ENCODE measurements at places on chromosomes 1 and 21.

DNA sequence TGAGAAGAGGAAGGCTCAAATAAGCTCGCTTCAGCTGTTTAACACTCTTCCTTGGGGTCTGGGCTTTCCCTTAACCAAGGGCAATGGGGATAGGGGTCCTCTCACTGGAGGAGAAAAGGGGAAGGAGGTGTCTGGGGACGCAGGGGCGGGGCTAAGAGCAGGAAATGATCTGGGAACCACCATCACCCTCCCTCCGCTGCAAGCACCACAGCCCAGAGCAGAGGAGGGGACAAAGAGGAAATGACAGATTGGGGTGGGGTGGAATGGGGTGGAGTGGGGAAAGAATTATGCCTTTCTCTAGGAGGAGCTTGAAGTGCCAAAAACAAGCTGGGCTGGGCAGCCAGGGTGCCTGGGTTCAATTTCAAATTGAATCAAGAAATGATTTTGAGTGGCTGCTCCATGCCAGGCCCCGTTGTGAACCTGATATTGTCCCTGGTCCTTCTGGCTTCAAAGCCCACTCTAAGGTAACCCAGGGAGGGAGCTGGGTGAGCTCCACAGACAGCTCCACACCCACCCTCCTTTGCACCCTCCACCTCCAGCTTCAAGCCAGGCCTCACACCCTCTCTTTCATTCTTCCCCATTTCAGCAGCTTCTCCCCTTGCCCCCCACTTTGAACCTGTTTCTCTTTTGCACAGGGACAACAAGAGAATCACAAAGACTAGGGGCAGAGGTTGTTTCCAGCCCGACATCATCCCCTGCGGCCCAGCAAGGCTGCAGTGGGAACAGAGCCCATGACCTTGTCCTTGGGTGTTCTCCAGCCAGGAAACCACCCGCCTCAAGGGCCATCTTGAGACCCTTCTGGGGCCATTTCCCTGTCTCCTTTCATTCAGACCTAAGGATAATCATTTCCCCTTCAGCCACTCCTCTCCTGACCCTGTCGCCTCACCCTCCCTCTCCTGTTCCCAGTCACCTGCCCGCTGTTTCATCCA, 1.1 kb downstream of the ARHGAP30 start:
- peak; percentile 98 for DNase-seq

DNA sequence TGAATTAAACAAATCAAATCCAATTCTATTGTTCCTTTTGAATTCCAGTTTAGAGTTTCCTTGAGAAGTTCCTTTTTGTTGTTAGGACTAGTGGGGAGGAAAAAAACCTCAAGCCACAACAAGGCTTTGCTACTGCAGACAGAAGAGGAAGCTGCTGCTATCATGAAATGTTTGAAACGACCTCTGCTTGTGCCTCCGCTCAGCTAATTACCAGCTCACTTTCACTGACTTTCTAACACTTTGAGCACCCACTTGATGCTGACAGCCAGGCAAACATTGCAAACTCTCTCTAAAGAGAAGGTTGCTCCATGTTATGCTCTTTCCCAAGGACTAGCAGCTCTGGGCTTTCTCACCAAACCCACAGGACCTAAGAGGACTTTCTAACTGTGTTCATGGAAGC, 203.9 kb upstream of the PROX1 start:
- peak; percentile 34 for DNase-seq

- no peak for DNase-seq
Measured at GRCh38 chr1:23039308-23039826, 20.1 kb downstream of the KDM1A start.

DNA sequence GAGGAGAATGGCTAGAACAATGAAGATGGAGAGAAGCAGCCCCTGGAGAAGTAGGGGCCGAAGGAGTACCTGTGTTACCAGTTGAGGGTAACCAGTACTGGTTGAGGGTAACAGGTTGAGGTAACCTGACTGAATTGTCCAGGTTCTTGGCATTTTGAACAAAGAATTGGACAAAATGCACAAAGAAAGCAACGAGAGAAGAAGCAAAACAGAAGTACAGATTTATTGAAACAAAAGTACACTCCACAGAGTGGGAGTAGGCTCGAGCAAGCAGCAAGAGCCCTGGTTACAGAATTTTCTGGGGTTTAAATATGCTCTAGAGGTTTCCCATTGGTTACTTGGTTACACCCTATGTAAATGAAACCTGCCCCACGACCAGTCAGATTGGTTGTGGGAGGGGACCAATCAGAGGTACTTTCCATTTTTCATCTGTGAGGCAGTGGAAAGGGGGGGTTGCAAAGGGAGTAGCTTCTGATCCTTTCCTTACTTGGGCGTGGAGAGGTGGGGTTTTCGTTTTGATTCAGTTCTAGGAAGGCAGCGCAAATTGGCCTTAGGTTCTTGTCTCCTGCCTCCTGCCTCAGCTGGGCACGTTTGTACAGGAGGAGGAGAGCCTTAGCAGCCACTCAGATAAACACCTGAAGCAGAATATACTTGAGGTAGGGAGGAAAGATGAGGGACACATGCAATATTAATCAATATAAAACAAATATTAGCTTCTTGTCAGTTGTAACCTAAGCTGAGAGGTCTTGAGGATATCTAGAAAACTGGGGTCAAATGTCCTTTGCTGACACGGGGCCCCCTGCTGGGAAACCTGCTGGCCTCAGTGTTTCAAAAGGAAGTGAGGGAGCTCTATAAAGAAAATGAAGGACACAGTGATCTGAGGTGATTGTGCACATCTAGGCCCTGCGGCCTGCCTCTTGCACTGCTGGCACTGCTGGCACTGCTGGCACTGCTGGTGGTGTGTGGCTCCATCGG, 14.3 kb upstream of the LSM10 start:
- DNase-seq, result peak; percentile 78

GRCh38 chr1:21587602-21587953, 78.4 kb downstream of the ALPL start:
- DNase-seq, result no peak

- no peak for DNase-seq
Measured at GRCh38 chr1:220124542-220124941, 30.6 kb downstream of the IARS2 start.

- no peak for DNase-seq
Measured at GRCh38 chr1:99600782-99601181, 45.1 kb upstream of the PALMD start.

DNA sequence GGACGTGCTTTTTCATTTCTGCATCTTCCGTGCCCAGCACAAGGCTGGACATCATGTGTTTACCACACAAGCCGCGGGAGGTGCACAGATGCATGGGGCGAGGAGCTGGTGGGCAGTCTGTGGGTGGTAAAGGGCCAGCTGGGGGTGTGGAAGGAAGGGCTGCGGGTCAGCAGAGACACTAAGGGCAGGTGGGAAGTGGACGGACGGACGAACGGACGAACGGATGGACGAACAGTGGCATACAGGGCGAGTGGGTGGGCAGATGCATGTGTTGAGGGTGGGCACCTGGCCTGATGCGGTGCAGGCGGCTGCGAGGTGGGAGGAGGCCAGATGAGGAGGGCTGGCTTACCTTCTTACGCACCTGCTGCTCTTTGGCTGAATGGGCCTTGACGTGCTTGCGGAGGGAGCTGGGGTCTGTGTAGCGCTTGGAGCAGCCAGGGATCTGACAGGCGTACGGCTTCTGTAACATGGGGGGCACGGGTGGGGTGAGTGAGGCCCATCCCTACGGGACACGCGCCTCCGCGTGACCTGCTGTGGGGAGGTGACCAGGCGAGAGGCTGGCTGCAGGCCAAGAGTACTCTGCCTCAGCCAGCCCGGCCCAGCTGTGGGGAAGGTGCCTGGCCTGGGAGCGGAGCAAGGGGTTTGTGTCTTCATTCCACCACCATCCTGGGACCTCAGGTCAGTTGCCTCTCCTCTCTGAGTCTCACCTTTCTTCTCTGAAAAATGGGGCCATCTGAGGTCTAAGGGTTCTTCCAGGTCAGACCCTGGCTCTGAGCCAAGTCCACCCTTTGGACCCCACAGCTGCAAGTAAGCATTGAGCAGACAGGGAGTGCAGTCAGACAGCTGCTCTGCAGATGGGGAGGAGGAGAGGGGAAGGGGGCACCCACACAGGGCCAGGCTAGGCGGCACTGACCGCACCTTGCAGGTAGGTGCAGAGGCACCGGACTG, 65.5 kb downstream of the DMRTB1 start:
- no peak for DNase-seq

DNA sequence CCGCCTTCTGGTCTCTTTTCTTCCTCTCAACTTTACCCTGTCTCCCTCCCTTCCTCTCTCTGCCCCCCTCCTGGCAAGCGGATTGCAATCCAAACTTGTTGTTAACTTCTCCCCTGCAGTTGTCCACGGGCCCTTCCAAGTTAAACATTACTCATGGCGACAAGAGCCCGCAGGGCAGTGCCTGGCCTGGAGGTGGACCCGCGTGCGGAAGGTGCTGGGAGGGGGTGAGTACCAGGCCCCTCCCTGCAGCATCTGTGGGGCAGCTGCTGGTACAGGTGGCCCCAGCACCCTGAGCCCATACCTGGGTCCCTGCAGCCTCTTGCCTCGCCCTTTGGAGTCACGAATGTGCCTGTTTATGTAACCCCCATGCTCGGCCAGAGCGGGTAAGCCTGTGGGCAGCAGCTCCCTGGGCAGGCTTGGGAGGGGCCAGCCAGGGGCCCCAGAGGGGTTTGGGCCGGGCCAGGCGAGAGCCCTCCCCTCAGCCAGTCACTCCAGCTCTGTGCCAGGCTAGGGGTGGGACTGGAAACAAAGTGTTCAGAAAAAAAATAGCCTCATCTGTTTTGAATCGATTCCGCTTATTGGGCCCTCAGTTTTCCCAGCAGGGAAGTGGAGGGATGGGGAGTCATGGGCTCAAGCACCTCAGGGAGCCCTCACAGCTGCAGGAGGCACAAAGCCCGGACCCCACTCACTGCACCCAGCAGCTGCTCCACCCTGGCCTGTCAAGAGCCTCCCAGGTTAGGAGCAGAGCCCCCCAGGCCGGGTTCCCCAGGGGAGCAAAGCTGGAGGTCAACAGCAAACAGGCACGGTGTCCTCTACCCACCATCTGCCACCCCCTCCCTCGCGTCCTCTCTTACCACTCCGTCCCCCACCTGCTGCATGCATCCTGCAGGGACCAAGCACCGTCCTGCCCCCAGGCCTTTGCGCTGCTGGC, 14.0 kb upstream of the FAAP20 start:
- no peak for DNase-seq

GRCh38 chr1:181936768-181937581, 124.5 kb downstream of the ZNF648 start:
- DNase-seq, result peak; percentile 23

DNA sequence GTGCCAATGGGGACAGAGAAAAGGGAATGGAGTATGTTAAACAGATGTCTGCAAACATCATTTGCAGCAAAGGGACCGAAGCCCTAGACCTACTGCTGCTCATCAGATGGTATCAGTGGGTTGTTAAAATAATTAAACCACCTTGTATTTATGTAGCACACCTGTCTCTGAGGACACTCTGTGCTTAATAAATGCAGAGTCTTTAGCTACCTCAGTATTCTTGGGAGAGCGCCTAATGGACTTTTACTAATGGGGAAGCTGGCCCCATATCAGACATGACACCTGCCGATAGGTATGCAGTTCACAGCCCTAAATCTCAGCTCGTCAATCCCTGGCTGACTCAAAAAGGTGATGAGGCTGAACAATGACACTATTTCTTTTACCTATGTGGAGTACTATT, 54.4 kb downstream of the SYT6 start:
- DNase-seq, result no peak

DNA sequence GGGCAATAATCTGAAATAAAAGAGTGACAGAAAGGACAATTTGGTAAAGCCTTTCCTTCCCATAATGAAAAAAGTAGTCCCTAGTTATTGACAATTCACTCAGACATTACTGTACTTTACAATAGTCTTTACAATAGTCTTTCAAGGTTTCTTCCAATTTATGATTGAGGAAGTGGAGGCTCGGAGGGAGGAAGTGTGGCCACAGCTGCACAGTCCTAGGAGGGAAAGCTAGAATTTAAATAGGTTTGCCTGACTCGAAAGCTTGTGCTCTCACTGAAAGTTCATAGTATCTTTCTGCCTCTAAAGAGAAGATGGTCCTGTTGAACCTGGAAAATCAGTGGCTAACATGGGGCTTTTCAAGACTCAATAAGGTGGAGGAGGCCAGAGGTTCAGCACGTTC, 203.2 kb downstream of the SDCCAG8 start:
- DNase-seq, result peak; percentile 59

- DNase-seq, result no peak
Measured at GRCh38 chr1:56965916-56966697, at the start of gene C8B. C8B (minus strand) TSS chr1:56966015; CDS start chr1:56965948, 67 bp downstream.

DNA sequence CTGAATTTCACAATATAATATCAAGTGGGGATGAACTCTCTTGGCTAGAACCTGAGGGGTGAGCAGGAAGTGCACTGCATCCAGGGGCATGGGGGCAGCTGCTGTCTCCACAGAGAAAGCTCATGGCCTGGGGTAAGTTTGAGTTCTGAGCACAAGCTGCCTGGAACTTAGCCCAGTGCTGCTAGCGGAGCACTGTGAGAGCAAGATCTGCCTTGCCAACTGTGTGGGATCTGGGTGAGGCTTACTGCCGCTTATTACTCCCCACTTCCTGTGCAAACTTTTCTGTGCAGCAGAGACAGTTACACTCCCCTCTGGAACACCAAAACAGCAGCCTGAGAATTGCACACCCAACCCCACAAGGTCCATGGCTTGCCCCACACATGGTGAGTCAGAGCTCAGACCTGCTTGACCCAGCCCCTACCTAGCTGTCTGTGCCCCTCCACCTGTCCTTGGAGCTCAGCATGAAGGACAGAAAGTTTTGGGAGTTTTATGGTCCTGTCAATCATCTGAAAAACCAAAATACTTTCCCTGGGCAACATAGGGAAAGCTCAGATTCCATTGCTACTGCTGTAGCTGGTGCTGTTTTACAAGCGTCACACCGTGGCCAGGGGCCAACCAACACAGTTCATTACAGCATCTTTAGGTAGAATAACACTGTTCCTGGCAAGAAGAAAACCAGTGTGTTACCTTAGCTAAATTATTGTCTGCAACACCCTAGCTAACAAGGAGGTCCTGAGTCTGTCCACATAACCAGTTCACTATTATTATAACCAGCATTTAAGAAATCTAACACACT, 762.1 kb upstream of the NEGR1 start:
- no peak for DNase-seq

DNA sequence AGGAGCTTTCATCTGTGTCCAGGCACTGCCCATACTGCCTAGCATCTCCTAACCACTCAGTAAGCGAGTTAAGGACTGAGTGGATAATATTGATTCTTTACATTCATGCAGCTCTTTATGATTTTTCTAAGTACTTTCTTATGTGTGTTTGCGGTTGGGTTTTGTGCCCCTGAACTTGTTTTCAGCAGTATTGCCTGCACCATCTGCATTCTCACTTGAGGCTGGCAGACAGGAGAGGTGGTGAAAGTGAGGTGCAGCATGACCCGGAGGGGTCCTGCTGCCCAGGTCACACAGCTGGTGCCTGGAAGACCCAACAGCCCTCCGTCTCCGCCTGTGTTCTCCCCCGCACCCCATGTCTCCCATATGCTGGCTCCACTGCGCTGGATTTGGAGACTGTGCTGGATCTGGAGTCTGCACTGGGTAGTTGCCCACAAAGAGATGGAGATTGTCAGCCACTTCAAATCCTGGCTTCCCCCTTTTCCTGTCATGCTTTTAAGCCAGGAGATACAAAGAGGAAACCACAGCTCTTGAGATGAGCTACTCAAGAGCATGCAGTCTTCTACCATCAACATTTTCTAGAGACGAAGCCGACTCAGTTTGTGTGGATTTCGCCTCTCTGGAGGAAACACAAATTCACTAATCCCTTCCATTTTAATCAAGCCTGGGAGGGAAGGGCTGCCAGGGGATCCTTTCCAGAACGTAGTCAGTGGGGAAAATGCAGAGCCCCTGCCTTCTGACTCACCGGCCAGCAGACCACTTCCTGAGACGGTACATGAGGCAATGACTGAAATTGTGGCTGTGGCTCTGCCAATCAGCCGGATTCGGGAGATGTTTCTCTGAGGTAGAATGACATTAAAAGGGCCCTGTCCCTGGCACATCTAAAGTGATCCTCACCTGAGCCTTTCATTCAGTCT, 71.7 kb upstream of the ANGPTL1 start:
- DNase-seq, result no peak

GRCh38 chr1:235976490-235976889, 88.4 kb downstream of the NID1 start:
- DNase-seq, result no peak
